ENCODE measurements at places on chromosomes 1 and 21.

GRCh38 chr1:172809750-172810149 is 150.8 kb downstream of the FASLG start:
- no peak for DNase-seq

DNA sequence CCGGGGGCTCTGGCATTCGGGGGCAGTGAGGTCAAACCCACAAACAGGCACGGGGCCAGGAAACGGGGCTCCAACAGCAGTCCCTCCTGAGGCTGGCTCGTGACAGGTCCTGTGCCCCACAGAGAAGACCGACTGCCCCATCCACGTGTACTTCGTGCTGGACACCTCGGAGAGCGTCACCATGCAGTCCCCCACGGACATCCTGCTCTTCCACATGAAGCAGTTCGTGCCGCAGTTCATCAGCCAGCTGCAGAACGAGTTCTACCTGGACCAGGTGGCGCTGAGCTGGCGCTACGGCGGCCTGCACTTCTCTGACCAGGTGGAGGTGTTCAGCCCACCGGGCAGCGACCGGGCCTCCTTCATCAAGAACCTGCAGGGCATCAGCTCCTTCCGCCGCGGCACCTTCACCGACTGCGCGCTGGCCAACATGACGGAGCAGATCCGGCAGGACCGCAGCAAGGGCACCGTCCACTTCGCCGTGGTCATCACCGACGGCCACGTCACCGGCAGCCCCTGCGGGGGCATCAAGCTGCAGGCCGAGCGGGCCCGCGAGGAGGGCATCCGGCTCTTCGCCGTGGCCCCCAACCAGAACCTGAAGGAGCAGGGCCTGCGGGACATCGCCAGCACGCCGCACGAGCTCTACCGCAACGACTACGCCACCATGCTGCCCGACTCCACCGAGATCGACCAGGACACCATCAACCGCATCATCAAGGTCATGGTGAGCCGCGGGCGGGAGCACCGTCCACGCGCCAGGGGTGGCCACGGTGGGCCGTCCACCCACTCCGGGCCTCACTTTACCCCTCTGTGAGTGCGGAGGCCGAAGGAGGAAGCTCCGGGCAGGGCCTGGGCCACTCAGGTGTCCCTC is 14.2 kb downstream of the COL6A2 start:
- no peak for DNase-seq

DNA sequence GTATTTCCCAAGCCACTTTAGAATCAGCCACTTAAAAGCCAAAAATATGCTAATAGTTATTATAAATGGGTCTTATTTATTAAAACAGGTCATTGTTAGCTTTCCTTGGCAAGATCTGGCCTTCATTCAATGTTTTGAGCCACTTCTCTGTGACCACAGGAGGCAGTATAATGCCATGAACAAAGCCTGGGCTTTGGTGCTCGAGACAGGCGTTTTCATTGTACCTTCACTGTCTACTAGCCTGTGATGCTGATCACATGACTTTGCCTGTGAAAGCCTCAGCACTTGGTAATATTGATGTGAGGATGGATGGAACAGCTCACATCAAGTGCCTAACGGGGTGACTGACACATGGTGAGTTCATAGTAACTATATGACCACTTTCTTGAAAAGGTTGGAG is 217.0 kb downstream of the RWDD3 start:
- DNase-seq, result no peak

DNA sequence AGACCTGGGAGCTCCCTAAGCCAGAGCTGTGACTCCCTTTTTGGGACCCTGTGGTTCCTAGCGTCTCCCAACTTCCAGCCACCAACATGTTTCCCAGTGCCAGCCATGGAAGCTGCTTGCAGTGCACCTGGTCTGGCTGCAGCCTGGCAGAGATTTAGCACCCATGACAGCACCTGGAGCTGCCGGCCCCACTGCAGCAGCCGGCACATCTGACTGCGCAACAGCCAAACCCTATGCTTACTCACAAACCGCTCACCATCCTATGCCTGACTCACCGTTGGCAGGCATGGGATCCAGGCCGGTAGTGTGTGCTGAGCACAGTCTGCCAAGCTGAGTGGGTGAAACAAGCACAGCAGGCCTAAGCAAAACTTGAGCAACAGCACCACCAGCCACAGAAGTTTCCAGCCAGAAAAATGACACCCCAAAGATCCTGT is 435.9 kb upstream of the PRMT6 start:
- DNase-seq, result no peak

DNA sequence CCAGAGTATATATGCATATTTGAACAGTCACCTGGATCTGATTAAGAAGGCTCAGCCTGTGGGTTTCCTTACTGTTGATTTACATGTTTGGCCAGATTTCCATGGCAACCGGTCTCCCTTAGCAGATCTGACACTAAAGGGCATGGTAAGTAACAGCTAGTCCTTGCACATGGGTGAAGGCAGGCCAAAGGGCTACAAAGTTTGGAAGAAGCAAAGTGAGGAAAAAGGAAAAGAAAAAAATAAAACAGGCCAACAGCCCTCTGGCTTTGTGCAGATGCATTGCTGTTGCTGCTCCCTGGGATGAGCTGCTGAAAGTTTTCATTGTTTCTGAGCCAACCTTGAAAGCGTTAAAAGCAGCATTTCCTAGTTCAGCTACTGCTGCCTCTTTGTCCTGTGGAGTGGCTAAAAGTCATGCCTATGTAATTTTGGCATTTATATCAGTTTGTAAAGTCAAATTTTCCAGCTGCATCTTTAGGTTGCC is 176.5 kb upstream of the HOOK1 start:
- no peak for DNase-seq

- no peak for DNase-seq
Measured at GRCh38 chr1:245046315-245046714, 108.5 kb upstream of the KIF26B start.

DNA sequence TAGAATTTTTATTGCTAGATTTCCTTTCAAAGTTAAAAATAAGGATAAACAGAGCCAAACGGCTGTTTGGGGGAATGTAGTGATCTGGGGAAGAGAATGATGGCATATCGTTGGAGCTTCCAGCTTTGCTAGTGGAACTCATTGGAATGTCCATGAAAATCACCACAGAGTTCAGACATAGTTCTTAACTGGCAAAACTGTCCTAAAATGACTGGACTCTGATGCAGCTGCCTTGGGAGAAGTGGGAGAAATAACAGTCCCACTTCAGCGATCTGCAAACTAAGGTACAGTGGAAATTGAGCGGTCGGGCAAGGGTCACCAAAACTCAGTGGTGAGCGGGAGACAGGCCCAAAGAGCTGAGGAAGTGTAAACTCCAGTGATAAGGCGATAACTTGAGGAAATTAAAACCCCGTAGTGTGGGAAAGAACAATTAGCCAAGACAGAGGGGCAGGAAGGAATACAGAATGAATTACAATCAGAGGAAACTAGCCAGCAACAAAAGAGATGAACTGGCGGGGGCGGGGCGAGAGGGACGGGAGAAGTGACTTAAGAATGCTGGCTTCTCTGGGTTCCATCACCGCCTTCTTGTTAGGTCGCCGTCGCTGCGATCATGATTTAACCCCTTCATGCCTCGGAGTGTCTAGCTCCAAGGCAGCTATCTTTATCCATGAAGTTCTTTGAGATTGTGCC is 89.8 kb upstream of the ARHGAP29 start:
- no peak for DNase-seq
